Inflammatory macrophage treated with lipopolysaccharide for 4 hours (primary cell): ENCODE measurements at places on chromosomes 16 and 17.
A peak's percentile ranks its signal among the peaks of the same experiment; 100 is the strongest.

GRCh38 chr17:57940653-57941329, 14.4 kb downstream of the CUEDC1 start:
- DNase-seq, result no peak

- peak; percentile 66 for DNase-seq
These were observed 76.9 kb upstream of the GNG13 start for GRCh38 chr16:877242-878071.

- DNase-seq, result no peak
These were observed 107.9 kb downstream of the RAP1GAP2 start for GRCh38 chr17:2904135-2904534.

- no peak for DNase-seq
These were observed 6.3 kb upstream of the MAPK7 start for GRCh38 chr17:19372011-19372370.

GRCh38 chr16:67013233-67013822, 15.6 kb upstream of the CBFB start:
- no peak for DNase-seq

GRCh38 chr16:87812200-87812656, 46.4 kb upstream of the KLHDC4 start:
- DNase-seq, result no peak

GRCh38 chr17:64230791-64231408, 32.2 kb downstream of the TEX2 start:
- no peak for DNase-seq

GRCh38 chr17:36979565-36979941, 30.8 kb downstream of the AATF start:
- DNase-seq, result no peak

DNA sequence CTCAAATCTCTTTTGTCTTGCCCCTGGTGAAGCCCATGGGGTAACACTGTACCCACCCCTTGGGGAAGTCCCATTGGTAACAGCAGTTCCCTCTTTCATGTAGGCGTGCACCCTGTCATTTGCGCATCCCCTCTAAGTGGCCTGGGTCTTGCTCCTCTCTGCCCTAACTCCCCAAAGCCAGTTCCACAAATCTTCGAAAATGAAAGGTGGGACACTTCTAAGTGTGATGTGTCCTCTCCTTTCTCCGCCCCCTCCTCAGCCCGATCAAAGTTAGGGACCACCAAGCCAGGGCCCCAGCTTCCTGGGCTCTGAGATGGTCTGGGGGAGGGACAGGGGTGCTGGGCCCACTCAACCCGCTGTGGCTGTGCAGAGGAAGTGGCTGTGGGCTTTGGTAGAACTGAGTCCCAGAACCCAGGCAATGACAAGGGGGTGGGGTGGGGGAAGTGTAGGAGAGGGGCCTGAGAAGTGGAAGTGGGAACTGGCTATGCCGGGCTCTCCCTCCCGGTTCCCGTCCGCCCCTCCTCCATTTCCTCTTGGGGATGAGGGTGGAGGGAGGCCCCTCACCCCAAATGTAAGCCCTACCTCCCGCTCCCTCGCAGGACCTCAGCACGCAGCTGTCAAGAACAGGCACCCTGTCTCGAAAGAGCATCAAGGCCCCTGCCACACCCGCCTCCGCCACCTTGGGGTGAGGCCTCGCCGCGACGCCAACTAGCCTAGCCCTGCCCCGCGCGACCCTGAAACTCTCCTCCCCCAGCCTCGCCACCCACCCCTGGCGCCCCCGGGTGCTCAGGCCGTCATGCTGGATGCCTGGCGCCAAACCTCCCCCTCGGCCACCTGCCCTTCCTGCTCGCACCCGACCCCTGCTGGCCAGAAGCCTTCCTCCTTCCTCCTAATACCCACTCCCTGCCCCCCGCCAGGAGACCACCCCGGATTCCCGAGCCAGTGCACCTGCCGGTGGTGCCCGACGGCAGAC, 8.7 kb downstream of the ABI3 start:
- DNase-seq, result peak; percentile 85

DNA sequence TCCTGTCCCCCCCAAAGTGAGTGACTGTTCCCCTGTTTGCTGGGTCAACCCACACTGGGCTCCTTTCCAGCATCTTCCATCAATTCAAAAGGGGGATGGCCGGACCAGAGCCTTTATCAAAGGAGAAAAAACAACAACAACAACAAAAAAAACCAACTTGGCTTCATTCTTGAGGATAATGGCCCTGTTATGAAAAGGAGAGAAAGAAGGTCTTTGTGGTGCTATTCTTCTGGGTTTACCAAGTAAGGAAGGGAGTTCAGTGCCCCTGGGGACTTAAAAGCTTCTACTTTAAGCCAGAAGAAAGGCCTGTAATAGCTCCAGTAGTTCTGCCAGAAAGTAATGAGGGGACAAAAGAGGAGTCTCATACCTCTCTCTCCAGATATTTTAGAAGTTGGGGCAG, 71.5 kb downstream of the RGS9 start:
- DNase-seq, result no peak

DNA sequence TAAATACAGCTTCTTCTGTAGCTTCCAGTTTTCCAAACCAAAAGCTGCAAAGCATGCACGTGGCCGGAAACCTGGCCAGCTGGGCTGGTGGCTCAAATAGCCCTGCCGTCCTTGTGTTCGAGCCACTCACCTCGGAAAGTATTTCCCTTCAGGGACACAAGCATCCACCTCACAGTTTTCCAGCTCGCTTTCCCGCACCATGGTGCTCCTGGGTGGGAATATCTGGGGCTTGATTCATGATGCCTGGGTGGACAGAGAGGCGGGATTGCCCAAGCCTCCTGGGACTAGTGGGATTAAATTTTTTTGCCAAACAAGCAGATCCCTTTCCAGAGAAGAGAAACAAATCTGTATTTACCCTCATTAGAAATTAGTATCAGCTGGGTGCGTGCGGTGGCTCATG, 7.1 kb upstream of the MVD start:
- no peak for DNase-seq

DNA sequence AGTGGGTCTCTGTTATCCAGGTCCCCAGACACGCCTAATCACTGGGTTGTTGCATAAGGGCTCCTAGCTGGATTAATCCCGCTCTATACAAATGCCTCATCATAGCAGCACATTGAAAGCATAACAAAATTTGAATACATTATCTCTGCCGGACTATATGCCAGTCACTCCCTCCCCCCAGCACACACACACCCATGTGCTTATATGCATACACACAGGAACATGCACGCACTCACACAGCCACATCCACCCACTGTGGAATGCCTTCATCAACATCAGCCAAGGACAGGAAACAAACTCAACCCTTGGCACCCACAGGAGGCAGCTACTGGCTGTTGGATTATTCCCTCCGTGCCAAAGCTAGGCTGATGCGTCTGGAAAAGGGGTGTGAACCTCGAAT, 3.5 kb upstream of the CDH13 start:
- DNase-seq, result no peak

DNA sequence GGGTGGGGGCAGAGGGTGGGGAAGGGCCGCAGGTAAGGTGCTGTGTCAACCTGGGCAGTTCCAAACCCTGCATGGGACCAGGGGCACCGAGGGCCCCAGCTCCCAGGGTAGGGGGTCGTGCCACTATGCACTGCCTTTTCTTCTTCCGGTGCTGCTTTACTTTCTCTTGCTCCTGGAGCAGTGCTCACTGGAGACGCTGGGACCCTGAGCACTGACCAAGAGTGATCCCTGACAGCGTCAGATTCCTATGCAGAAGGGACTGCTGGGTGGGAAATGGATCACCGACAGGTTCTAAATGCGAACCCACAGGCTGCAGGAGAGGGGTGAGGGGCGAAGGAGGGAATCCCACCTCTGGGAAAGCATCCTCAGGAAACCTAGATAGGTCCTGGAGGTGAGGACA, 470.1 kb downstream of the SOX9 start:
- DNase-seq, result no peak

DNA sequence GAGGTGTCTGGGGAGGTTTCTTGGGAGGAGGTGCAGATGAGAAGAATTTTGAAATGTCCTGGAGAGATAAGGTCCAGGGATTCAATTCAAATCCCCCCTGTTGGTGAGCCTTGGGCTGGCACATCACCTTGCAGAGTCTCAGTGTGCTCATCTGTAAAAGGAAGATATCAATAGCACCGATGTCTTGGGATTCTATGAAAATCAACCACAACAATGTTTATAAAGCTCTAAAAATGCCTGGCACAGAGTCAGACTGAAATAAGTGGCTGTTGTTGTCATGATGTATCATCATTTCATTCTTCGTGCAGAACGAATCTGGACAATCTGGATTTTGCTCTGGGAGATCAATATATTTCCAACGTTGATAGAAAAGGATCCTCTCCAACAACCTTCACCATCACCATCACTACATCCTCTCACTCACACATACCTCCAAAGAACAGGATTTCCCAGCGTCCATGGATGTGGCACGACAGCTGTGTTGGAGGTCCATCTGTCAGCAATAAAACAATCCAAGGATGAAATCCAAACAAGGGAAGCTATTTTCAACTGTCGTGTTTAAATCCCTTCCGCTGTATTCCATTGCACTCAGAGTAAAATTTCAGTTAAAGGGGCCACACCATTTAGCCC, 393.7 kb upstream of the DYNLRB2 start:
- no peak for DNase-seq
